ENCODE measurements at places on chromosomes 4 and X.

DNA sequence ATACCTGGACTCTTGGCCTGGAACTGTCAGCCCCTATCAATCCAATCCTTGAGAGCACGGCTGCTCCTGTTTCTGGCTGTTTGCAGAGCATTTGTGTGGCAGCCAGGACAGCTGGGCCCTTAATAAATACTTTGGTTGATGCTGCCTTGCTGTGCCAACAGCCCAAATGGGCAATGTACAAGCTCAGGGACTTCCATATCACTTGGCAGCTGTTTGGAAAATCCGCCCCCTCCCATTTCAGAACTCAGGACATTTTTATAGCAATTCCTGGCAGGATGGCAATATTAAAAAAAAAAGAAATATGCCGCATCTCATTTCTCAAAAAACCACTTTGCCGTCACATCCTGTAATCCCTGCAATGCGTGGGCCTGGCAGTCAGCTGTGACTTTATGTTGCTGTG, 218.9 kb downstream of the HS3ST1 start:
- DNase-seq = no peak

DNA sequence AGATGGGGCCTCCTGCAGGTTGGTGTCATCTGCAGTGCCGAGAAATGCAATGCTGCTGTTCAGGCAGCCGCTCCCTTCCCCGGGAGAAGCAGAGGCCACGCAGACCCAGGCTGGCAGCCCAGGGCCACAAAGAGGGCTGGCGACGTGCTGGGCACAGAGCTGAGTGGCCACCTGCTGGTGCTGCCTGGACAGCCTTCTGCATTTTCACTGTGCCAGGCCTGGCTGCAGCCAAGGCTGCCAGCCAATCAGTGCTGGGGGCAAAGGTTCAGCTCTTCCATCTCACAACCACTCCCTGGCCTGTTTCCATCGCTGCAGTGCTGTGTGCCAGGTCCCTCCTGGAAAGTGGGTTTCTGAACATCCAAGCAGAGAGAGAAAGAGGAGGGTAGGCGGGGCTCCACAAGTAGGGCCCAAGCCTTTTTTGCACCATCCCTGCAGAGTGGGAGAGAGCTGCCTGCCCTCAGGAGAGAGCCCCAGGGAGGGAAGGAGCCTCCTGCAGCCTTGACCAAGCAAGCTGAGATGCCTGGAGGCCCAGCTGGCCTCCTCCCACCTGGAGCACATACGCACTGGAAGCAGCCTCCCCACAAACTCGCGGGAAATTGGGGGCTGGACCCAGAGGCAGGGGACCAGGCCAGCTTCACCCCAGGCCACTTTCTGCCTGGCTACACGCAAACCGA, 20.1 kb downstream of the ADRA2C start:
- DNase-seq = no peak

DNA sequence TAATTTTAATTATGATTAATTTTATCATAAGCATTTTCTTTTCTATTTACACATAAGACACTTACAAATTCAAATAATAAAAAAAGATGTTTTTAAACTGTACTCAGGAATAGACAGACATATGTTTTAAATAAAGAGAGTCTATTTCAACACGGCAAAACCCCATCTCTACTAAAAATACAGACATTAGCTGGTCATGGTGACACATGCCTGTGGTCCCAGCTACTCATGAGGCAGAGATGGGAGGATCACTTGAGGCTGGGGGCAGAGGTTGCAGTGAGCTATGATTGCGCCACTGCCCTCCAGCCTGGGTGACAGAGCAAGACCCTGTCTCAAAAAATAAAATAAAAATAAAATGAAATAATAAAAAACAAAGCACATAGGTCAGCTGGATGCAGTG, 14.8 kb downstream of the FAM9B start:
- DNase-seq = no peak

- peak; percentile 50 for DNase-seq
These were observed 78.5 kb downstream of the MSN start for GRCh38 chrX:65745992-65746391.

GRCh38 chr4:78880874-78881492, 58.3 kb downstream of the PAQR3 start:
- no peak for DNase-seq

DNA sequence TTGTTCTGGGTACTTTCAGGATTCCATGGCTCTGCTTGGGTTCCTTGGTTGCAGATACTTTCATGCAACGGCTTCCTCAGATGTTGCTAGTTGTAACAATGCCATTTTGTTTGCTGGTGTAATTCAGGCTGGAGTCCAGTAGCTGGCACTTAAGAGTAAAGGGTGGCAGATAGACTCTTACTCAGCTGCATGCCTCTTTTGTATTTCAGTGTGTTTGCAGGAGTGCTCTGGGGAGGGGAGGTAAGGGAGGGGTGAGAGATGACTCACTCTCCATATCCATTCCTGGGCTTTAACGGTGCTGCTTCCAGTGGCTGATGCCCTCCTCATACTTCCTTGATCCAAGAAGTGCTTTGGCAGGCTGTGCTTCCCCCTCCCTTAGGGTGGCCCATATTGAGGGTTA, 155.2 kb downstream of the ZNF330 start:
- peak; percentile 13 for DNase-seq

DNA sequence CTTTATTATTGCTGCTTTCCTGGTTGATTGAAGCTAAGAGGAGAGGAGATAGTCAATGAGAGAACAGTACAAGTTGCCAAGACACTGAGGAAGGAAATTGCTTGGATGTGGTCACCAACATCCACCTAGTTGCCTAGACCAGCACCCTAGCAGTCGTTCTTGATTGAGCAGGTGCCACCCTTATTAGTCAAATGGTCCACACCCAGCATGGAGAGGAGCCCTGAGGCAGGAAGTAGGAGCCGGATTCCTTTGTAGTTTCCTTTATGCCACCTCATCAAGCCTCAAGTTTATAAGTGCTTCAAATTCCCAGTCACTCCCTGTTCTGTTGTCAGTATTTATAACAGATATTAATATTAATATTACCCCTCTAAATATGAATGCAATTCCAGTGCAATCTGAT, 19.1 kb downstream of the PAGE2 start:
- DNase-seq = no peak

DNA sequence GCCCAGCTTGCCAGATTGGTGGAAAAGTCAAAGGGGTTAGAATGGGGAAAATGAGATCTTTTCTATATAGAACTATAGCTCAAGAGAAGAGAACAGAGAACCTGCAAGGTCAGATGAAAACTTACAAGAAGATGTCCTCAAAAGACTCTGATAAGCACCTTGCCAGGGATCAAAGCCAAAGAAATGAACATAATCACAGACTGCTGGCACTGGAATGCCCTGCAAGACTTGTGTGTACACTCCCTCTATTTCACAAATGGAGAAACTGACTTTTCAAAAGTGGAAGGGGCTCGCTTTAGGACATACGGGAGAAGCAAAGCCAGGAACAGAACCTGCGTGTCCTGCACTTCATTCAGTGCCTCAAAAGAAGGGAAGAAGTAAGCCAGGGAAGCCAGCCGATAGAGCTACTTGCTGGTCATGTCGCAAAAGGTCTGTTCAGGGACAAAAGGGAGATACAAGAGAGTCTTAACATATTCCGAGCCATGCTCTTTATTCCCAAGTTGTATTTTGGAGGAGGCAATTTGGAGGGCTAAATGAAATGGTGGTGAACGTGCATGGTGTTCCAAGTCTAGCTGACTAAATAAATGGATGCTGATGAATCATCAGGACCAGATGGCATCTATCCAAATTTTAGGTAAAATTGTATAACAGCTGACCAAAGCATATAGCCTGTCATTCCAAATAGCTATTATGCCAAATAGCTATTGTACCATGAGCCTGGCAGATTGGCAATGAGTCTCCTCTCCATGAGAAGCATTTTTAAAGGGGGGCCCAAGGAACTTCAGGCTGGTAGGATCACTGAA, 175.6 kb upstream of the GPC4 start:
- DNase-seq = no peak

- DNase-seq = no peak
These were observed 78.8 kb upstream of the BCOR start for GRCh38 chrX:40176351-40177116.

DNA sequence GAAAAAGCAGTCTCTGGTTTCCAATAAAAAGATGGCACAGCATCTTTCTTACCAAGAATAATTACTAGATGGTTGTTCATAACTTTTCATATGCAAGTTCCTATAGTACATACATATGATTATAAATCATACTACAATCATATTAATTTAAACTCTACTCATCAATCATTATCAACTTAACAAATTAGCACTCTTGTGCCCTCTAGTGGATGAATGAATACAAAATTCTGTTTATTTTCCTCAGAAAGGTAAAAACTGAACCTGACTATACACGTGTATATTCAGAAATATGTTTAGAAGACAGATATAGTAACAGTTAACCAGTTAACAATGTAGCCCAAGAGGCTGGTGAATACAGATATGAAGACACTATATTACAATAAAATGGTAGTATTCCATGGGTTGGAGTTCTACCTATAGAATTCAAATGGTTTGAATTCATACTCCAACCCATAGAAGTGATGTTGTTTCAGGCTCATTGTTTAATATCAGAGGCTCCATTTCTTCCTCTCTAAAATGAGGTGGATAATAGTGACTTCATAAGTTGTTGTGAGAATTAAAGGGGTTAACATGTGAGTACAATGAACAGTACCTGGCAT, 100.0 kb downstream of the ADAMTS3 start:
- DNase-seq = peak; percentile 35

DNA sequence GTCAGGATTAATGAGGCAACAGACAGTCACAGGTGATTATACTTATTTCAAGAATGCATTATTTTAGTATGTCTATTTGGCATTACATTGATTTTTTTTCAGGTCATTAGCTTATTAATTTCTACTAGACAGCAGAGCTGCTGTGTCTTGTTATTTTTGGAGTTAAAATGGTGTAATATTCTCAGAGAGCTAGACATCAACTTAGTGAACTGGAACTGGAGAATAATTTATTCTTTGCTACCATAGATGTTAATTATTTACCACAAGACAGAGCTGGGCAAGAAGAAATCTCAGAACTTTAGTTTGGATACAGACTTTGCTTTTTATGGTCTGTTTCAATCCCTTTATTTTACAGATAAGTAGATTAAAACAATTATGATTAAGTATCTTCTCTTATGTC, 10.2 kb upstream of the HPGD start:
- DNase-seq = no peak

DNA sequence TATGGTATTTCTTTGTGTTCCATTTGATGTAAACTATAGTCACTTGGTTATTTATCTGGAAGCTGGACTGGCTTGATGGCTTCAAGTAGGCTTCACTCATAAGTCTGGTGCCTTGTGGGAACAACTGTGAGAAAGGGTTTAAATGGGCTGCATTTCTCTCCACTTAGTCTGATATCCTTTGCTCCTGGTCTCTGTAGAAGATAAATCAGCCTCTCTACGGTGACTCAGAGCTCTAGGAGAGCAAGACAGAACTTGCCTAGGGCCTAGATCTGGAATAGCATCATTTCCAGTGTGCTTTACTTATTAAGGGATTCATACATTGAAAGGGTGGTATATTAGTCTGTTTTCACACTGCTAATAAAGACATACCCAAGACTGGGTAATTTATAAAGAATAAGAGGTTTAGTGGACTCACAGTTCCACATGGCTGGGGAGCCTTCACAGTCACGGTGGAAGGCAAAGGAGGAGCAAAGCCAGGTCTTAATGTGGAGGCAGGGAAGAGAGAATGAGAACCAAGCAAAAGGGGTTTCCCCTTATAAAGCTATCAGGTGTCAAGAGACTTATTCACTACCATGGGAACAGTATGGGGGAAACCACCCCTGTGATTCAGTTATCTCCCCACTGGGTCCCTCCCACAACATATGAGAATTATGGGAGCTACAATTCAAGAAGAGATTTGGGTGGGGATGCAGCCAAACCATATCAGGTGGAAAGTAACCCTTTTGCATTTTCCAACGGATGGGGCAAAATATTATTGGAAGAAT, 1746.4 kb upstream of the PCDH7 start:
- no peak for DNase-seq
